ELF-1 (cell line): ENCODE measurements at places on chromosomes 4 and X.

- no peak for DNase-seq
Measured at GRCh38 chrX:112704187-112704586, 24.4 kb upstream of the LHFPL1 start.

DNA sequence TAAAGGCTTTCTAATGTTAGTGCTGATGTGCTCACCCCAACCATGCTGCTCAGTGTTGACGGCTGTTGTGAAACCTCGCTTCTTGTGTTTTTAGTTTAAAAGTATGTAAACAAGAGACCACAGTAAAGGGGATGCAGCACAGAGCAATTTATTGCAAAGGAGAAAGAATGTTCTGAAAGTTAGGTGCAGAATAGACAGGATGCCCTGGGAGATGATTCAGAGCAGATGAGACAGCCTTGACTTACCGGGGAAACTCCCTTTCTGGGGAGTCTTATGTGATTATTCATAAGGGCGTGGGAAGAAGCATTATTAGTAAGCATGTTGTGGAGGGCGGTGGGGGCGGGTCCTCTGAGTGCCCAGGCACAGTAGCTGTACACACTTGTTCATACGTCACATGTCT lies 47.7 kb downstream of the EVC start:
- no peak for DNase-seq

DNA sequence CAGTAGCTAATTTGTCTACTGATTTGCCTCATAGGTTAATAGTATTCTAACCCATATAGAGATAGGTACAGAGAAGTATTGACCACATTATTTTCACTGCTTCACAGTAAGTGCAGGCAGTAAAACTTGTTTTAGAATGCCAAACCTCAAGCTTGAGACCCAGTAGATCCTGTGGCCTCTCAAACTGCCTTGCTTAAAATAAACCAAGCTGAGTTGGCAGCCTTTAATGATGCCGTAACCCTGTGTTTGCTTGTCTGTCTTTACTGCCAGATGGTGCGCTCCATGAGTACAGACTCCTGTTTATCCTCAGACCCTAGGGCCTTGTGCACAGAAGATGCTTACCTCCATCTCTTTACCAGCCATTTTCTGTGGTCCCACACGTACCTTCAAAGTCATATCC lies 50.8 kb downstream of the ANXA3 start:
- no peak for DNase-seq

GRCh38 chrX:47272013-47272408 lies 39.2 kb downstream of the USP11 start:
- DNase-seq = peak; percentile 9

GRCh38 chr4:108619372-108620100 lies 840 bp upstream of the RPL34 start:
- DNase-seq = no peak

DNA sequence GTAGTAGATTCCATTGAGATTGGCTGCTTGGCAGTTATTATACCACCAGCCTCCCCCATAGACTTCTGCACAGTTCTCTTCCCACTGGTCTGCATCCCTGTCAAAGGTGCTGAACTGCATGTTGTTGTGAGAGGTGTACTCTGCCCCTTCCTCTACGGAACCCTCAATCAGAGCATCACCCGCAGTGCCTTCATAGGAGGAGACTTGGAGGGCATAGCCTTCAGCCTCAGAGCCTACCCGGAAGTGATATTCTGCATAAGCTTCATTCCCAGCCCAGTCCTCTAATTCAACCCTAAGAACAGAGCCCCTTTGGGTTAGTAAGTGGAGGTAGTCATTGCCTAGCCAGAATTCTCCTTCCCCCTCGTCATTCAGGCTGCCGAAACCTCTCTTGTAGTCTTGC lies 6.3 kb downstream of the FGA start:
- DNase-seq = no peak

- DNase-seq = peak; percentile 73
Measured at GRCh38 chrX:23118890-23119527, 119.2 kb downstream of the DDX53 start.

DNA sequence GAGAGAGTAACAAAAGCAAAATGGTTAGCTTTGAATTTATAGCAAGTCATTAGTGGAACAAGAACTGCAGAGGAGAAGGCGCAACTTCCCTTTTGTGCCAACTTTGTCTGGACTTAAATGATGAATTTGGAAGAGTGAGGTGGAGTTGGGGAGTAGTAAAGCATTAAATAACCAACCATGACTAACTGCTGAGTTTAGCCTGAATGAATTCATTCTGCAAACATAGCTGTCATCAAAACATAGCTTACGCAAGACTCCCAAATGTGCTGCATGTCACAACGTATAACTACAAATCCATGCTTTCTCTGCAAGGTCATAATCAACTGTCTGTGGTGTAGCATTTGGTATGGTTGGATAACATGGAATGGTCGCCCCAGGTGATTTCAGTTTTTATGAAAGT lies 75.9 kb upstream of the RPL34 start:
- no peak for DNase-seq

DNA sequence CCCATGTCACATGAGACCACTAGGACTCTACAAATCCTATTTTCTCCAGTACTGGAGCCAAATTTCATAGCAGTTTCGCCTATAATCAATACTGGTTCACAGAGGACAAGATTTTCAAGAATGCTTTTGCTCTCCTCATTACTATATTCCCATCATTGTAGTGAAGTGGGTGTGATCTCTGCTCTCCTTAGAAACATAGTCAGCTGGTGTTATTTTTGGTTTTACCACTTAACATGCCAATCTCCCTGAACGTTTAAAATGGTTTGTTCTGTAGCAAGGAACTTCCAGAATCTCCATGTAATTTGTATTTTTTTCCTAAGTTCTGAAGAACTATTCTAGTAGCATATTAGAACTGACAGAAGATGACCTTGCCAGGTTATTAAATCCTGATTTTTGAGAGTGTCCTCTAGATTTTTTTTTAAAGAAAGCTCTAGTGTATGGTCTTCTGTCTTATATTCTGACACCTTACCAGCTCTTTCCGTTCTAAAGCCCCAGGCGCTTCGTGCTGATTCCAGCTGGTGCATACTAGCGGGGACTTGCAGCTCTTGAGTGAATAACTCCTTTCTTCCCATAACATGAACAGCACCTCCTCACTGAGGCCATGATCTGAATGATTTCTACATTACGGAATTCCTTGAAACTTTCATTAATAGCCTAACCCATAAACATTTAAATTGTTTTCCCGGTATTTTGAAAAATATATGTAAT lies 1372.9 kb downstream of the TECRL start:
- DNase-seq = no peak

GRCh38 chr4:77344001-77344400 lies 187.0 kb downstream of the CCNG2 start:
- no peak for DNase-seq

GRCh38 chr4:10647846-10648245 lies 36.7 kb downstream of the CLNK start:
- DNase-seq = no peak

GRCh38 chrX:85052636-85053343 lies 49.1 kb downstream of the APOOL start:
- DNase-seq = no peak

- peak; percentile 63 for DNase-seq
Measured at GRCh38 chr4:169492436-169493163, 119.8 kb downstream of the NEK1 start.

- DNase-seq = no peak
Measured at GRCh38 chr4:105871997-105872396, 23.3 kb upstream of the NPNT start.

GRCh38 chr4:153573881-153574802 lies 108.0 kb downstream of the TMEM131L start:
- no peak for DNase-seq

GRCh38 chr4:70925899-70926635 lies 23.9 kb downstream of the MOB1B start:
- no peak for DNase-seq

DNA sequence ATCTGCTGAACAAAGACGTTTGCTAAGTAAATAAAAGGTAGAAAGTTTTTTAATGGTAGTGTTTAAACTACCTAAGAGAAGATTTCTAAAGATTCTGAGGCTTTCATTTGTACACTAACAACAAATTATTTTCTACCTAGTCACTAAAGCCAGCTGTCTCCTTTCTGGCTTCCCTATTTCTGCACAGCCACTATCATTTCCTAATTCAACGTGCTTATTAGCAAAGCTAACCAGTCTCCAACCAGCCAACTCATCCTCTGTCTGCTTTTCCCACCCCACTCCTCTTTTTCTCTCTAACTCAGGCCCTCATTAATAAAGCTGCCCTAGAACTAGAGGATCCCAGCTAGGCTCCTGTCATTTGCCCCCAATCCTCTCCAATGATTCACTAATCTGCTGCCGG lies 118.2 kb downstream of the ZNF827 start:
- DNase-seq = no peak

- peak; percentile 78 for DNase-seq
Measured at GRCh38 chrX:79366873-79367749, at the start of gene ITM2A. ITM2A (minus strand) TSS chrX:79367334; CDS start chrX:79367215, 119 bp downstream.

DNA sequence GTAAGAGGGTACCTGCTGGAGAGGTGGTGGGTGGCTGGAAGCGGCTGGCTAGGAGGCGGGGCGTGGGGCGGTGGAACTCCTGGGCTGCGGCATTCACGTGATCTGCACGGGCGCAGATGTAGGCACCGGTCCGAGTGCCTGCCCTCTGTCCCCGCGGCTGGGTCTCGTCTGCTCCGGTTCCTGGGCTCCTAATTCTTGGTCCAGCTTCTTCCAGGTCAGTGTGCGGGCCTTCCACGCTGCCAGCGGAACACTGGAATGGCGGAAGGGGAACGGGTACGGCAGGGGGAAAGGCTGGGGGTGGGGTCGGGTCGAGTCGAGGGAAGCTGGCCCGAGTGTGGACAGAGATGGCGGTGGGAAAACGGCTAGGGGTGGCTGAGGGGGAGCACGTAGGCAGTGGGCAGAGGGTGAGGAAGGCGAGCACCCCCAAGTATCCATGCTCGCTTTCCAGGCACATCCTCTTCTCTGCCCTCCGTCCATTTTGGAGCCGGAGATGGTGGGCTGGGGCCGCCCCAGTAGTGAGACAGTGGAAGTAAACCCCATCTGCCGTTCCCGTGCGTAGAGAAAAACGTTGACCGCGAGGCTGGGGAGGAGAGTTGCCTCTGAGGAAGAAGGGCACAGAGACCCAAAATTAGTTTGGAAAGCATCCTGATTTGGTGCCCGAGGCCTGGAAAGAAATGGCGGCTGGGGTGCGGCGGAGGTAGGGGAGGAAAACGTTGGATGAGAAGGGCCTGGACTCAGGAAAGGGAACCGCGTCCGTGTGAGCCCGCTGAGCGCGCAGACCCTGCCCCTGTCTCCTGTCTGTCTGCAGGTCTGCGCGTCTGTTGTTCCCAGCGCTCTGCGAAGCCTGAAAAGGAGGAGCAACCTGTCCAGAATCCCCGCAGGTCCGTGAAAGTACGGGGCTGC lies at the start of gene TCEAL4:
Gene TCEAL4 (plus strand): TSS at position 105 of the 903 bp plus-strand sequence. CDS start 1,161 bp downstream, outside the sequence.
- DNase-seq = peak; percentile 53

- DNase-seq = no peak
Measured at GRCh38 chr4:143026459-143027170, 158.1 kb upstream of the USP38 start.

DNA sequence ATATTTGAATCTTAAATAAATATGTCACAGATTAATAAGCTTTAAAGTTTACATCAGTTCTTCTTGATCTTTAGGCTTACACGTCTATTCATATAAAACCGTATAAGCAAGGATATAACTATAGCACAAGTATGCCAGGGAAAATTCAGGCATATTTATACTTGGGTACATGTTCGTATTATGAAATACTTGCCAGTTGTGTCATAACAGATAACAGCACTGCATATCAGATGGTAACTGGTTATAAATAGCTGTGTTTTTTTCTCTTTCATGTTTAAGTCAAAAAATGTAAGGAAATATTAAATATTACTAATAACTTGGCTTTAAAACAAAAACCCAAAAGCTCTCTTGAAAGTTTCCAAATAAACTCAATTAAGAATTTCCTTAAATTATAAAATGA lies 17.5 kb downstream of the BRWD3 start:
- DNase-seq = no peak

DNA sequence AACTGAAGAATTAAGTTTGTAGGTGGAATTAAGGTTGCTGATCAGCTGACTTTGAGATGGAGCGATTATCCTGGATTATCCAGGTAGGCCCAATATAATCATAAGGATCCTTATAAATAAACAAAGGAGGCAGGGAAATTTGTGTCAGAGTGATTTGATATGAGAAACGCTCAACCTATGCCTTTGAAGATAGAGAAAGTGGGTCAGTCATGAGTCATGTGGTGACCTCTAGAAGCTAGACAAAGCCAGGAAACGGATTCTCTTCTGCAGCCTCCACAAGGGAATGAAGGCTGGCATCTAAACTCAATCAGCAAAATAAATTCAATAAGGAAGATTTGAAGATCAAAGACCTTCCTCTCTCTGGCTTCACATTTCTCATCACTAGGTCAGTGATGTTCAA lies 41.5 kb upstream of the SMIM10 start:
- DNase-seq = no peak

- no peak for DNase-seq
Measured at GRCh38 chrX:133868682-133869081, 116.7 kb downstream of the GPC3 start.

GRCh38 chr4:75169427-75169826 lies 236.5 kb downstream of the PARM1 start:
- peak; percentile 12 for DNase-seq
